ENCODE measurements at places on chromosomes 16 and 17.

GRCh38 chr16:57941016-57941664 lies 29.8 kb downstream of the CNGB1 start:
- peak; percentile 49 for DNase-seq

DNA sequence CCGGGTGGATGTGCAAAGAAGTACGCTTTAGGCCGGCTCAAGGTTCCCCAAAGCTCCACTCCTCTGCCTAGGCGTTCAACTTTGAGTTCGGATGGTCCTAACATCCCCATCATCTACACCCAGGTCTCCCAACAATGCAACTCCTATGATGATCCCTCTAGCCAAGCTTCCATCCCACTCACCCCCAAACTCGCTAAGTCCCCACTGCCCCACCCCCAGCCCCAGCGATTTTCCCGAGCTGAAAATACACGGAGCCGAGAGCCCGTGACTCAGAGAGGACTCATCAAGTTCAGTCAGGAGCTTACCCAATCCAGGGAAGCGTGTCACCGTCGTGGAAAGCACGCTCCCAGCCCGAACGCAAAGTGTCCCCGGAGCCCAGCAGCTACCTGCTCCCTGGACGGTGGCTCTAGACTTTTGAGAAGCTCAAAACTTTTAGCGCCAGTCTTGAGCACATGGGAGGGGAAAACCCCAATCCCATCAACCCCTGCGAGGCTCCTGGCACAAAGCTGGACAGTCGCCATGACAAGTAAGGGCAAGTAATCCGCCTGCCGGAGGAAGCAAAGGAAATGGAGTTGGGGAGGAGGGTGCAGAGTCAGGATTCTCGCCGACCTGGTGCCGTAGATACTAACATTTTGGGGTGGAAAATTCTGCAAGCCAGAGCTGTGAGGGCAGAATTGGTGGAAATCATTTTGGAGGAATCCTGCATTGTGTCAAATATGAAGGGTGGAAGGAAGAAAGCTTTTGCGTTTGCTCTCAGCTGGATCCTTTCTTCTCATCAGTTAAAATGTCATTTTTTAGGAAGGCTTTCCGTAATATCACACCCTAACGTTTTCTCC lies at the start of gene TP53:
TP53 (minus strand) TSS at position 419 of the 836 bp plus-strand sequence. CDS start 10,896 bp downstream, outside the sequence.
- peak; percentile 85 for DNase-seq

DNA sequence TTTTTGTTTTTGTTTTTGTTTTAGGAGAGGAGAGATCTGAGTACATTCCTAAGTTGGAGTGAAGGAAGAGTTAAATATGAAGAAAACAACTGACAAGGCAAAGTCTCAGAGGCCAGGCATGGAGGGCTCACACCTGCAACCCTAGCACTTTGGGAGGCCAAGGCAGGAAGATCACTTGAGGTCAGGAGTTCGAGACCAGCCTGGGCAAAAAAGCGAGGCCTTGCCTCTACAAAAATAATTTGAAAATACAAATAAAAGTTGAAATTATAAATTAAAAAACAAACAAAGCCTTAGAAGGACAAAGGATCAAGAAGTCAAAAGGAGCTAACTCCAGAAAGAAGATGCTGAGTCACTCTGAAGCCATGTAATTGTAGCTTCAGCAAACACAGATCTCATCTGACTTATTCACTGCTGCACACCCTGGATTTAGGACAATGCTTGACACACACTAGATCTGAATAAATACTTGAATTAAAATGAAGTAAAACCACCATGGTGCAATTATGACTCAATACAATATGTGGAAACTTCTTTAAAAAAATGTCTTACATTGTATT lies 9.1 kb downstream of the CEP20 start:
- DNase-seq = peak; percentile 29

DNA sequence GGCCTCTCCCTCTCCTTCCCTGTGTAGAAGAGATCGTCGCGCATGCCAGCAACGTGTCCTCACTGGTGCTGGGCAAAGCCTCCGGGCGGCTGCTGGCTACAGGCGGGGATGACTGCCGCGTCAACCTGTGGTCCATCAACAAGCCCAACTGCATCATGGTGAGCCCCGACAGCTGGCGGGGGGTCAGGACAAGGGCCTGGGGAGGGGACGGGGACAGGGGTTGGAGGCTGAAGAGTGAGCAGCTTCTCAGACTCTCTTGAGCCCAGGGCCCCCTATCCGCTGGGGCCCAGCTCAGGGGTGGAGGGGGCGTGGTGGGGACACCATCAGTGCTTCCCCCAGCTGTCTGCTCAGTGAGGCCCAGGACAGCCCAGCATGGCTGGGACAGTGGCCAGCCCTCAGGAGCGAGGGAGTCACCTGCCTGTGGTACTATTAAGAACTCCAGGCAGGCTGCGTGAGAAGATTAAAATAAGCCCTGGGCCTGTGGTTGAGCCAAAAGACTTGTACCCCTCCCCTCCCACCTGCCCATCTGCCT lies 6.2 kb downstream of the KATNB1 start:
- DNase-seq = no peak

- no peak for DNase-seq
These were observed 1.1 kb upstream of the SLC47A2 start for GRCh38 chr17:19717411-19717908.

DNA sequence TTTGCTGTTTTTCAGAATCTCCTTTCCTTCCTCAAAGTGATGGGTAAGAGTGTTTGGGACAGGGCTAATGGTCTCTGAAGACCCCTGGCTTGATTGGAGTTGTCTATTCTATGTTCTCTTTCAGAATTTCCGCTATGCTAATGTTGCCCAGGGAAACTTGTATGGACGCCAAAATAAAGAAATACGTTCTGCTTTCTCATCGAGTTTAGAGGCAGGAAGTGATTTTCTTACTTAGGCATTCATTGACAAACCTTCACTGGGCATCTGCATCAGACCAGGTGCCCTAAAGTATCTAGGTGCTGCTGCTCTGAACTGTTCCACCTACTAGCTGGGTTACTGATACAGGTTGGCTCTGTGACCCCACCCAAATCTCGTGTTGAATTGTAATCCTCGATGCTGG lies 787.9 kb upstream of the EEF2KMT start:
- no peak for DNase-seq

DNA sequence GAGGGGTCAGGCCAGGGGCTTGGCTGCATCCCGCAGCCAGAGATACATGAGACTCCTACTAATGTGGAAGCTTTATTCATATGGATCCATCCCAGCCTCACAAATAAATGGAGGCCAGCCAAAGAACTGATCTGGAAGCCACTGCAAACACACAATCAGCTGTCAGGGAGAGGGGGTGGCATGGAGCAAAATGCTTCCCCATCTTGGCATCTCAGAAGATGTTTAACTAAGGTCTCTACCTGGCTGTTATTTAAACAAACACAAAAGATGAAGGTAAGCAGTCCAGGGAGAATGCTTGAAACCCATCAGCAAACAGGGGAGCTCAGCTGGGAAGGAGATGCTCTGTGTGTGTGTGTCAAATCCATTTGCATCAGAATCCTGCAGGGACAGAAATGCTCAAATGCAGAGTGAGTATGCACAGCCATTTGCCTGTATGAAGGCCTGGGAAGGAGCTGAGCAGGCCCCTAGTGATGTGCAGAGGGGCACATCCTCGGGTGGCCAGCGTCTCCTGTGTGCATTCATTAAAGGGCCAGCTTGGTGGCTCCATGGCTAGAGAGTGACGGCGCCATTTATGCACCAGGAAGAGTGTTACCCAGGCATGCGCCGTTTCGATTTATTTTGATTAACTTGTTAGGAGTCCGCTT lies 34.2 kb upstream of the IRX3 start:
- DNase-seq = no peak

DNA sequence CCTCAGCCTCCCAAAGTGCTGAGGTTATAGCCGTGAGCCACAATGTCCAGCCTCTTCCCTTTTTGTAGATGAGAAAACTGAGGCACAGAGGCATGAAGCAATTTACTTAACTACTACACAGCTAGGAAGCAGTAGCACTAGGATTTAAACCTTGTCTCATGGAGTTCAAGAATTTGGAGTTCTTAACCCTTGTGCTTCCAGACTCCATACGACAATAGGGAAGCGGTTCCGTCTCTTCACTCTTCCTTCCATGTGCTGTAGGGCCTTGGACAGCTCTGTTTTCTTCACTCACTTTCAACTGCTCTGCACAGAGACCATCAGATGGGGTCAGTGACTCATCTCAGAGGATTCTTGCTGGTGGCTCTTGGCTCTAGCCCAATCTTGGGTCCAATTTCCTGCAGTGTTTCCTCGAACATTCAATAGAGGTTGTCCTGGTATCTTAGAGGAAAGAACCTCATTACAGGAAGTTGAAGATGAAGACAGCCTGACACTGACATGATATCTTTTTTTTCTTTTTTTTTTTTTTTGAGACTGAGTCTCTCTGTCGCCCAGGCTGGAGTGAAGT lies 19.3 kb downstream of the ITGAL start:
- no peak for DNase-seq

- DNase-seq = no peak
These were observed 2.3 kb upstream of the SHISA6 start for GRCh38 chr17:11238705-11239104.
